ENCODE measurements at places on chromosomes 13 and 19.
A peak's percentile ranks its signal among the peaks of the same experiment; 100 is the strongest.

DNA sequence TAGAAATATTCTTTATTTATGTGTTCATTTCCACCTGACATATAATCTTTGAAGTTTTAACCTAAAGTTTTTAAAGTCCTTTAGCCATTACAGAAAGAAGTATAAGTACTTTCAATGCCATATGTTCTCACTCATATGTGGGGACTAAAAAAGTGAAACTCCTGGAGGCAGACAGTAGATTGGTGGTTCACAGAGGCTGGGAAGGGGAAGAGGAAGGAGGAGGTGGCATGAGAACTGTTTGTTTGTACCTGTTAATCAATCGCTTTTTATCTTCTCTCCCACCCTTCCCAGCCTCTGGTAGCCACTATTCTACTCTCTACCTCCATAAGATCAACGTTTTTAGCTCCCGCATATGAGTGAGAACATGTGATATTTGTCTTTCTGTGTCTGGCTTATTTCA, 131.1 kb downstream of the MYO16 start:
- DNase-seq: no peak
- no peaks in the 10 kb centered on the region for H3K27me3 ChIP-seq
- no peaks in the 10 kb centered on the region for H3K36me3 ChIP-seq
- no peaks in the 10 kb centered on the region for H3K4me1 ChIP-seq
- H3K27ac ChIP-seq: no peak overlapping the region

GRCh38 chr19:16370641-16371391, 46.2 kb downstream of the KLF2 start:
- H3K36me3 ChIP-seq: peaks cover 29% of the 10 kb centered on the region
- H3K27ac ChIP-seq: peak overlapping the region; percentile 75
- no peaks in the 10 kb centered on the region for H3K27me3 ChIP-seq
- DNase-seq: peak; percentile 54
- no peak overlapping the region for H3K4me3 ChIP-seq

DNA sequence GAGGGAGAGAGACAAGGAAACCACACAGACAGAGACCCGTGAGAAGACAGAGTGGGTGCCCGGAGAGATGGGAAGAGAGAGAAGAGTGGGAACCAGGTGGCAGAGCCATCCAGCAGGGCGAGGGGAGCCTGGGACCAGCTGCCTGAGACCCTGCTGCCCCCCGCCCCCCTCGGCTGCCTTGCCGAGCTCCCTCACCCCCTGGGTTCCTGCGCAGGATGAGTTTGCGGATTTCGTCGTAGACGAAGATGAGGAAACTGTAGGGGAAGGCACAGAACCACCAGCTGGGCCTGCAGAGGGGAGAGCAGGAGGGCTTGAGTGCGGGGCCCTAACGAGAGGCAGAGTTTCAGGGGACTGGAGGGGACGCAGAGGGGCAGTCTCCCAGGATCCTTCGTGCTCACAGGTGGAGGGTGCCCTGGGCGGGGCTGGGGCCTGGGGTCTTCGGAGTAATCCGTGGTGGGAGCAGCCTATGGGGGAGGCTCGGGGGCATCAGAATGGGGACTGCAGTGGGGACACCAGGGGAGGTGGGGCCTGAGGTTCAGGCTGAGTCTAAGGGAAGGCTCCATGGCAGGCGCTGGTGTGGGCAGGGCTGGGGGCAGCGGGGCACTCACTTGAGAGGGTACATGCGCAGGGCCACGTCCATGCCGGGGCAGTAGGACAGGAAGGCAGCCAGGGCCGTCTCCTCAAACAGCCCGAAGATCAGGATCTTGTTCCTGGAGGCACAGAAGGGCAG, 8.1 kb upstream of the RABAC1 start:
- peaks cover 54% of the 10 kb centered on the region for H3K36me3 ChIP-seq
- H3K27me3 ChIP-seq: no peaks in the 10 kb centered on the region
- H3K27ac ChIP-seq: no peak overlapping the region
- DNase-seq: no peak

DNA sequence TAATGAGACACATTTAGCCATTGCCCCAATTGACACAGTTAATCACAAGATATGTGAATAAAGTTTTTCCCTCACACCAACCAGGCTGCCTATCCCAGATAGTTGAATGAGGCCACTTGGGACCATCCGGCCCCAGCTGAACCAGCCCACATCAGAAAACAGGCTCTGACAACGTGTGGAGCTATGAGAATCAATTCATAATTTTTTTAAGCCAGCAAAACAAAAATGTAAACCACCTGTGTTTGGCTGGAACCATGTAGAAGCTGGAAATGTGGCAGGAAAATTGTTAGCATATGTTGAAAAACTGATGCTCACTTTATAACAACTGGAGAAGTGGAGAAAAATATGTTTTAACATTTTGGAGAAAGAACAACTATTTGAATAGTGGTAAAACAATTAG, 1161.3 kb downstream of the SLITRK1 start:
- no peaks in the 10 kb centered on the region for H3K36me3 ChIP-seq
- no peak overlapping the region for H3K4me3 ChIP-seq
- DNase-seq: no peak
- no peaks in the 10 kb centered on the region for H3K27me3 ChIP-seq
- no peak overlapping the region for H3K27ac ChIP-seq

GRCh38 chr19:42003506-42004294, 9.7 kb upstream of the ATP1A3 start:
- no peaks in the 10 kb centered on the region for H3K36me3 ChIP-seq
- no peak overlapping the region for H3K4me3 ChIP-seq
- no peak for DNase-seq
- H3K4me1 ChIP-seq: peaks cover 15% of the 10 kb centered on the region
- H3K27me3 ChIP-seq: no peaks in the 10 kb centered on the region

- H3K27ac ChIP-seq: no peak overlapping the region
- peaks cover 29% of the 10 kb centered on the region for H3K4me1 ChIP-seq
- peaks cover 38% of the 10 kb centered on the region for H3K36me3 ChIP-seq
Measured at GRCh38 chr19:2167896-2168618, 4.3 kb downstream of the DOT1L start.

DNA sequence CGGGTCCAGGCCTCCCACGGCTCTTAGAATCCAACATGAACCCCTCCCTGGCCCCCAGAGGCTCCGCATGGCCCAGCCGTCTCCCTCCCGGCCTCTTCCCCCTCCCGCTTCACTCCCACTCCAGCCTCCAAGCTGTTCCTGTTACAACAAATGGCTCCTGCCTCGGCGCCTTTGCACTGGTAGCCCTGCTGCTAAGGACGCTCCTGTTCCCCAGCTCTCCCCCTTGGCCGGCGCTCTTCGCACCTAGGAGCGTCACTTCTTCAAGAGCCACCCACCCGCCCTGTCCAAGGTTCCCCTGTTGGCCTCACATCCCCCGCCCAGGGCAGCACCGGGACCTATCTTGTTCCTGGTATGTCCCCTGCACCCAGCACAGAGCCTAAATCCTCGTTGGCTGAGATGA, 9.4 kb downstream of the CCDC124 start:
- no peak for DNase-seq
- H3K4me1 ChIP-seq: peaks cover 3% of the 10 kb centered on the region
- peaks cover 46% of the 10 kb centered on the region for H3K36me3 ChIP-seq
- H3K4me3 ChIP-seq: no peak overlapping the region

Data from DND-41 (cell line).